Ureter (tissue), 1 donor: ENCODE measurements at places on chromosomes 4 and X. TPM values are rescaled to one million over a fixed set of nuclear protein-coding genes. Genes with fewer than 3 reads are reported as not detected.

The SHROOM3 gene
- 35.5 TPM for total RNA-seq

The CLGN gene
- 1.1 TPM for total RNA-seq

The F8A2 gene
- not detected for total RNA-seq

The ITIH6 gene
- not detected for total RNA-seq

The RASL11B gene
- 14.5 TPM for total RNA-seq

The ENAM gene
- 0.05 TPM for total RNA-seq

The TMPRSS11B gene
- total RNA-seq, result not detected

The TMEM271 gene
- total RNA-seq, result not detected

The BLOC1S4 gene
- total RNA-seq, result 14.6 TPM

The KLHL4 gene
- total RNA-seq, result 0.49 TPM

The LRP2BP gene
- total RNA-seq, result 2.1 TPM

The HCFC1 gene
- total RNA-seq, result 73.9 TPM

The CT47B1 gene
- total RNA-seq, result not detected

DNA sequence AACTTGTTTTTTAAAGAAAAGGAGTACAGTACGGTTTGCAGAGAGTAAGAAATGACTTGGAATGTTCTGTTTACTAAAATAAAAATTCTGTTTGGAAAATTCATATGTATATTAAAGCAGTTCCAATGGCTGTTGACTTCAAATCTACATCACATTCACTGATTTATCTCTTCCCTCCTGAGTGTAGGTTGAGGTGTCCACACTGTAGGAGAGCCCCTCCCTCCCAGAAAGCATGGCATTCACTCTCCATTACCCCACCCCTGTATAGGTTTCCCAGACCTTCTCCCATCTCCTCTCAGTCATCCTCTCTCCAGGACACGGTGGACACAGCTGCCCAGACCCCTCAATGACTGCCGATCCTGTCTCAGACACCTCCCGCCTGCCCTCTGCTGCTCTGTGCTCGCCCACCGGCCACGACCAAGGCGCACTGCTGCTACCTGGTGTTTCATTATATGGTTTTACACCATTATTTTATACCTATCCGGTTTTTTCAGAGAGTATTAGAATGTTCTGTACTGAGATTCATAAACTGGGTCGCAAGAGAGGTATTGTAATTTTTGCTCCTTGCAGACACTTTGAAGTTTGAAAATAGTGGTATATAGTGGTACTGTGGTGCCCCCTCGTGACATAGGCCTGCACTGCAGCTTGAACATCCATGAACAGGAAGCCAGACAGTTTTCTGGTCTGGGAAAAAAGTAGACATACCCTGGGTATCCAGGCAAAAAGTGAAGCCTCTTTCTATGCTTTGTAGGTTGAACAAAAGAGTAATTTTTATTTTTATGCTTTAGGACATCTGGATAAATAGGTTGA is 38.8 kb upstream of the BEX4 start:
- peak; percentile 59 for DNase-seq

- no peak for DNase-seq
Observed at GRCh38 chr4:47749858-47750257, 88.0 kb downstream of the CORIN start.

GRCh38 chr4:94412658-94413038 is 39.1 kb upstream of the PDLIM5 start:
- DNase-seq, result no peak

DNA sequence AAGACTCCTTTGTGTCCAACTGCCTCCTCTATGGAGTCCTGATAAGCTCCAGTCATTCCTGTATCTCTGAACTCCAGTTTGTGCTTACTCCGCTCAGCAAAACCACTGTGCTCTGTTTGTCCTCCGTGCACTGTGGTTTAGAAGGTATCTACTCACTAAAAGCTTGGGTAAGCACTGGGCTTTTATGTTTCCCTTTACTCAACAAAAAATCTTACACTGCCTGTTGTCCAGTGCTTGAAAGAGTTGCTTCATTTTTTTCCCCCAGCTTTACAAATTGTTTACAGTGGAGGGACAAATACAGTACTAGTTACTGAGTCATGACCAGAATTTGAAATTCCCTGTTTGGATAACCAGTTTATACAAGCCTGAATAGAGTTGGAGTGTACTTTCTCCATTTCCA is 545.3 kb upstream of the FAT1 start:
- DNase-seq, result no peak

GRCh38 chr4:119564106-119564505 is 64.5 kb downstream of the PDE5A start:
- no peak for DNase-seq

DNA sequence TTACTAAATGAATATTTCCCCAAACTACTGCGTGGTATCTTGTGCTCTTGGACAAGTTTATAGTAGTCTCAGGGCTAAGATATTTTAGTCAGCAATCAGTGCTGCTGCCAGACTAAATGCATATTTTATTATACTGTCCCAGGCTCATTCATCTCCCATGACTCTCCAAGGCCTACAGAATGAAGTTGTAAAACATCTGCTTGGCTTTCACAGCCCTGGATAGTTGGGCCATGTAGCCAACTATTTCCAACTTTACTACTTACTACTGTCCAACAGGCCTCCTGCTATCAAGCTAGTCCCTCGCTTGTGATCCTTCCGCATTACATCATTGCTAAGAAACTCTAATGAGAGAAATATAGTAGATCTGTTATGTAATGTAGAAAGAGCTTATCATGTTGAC is 31.4 kb downstream of the MAGEB16 start:
- no peak for DNase-seq

DNA sequence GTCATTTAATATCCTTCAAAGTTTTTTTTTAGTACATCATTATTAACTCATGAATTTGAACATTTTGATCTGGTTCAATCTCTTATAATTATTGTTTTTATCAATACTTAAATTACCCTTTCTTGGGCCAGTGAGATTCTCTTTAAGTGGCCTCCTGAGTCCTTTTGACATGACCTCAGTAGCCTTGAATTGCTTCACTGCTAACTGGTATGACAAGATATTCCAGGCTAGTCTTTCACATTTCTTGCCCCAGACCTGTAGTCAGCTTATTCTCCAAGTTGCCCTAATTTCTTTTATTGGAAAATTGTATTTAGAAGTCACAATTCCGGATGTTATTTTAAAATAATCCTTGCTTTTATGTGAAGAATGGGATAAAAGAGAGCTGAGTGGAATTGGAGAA is 35.4 kb upstream of the FBXW7 start:
- no peak for DNase-seq

- DNase-seq, result no peak
Observed at GRCh38 chr4:8886612-8887406, 15.2 kb upstream of the HMX1 start.

DNA sequence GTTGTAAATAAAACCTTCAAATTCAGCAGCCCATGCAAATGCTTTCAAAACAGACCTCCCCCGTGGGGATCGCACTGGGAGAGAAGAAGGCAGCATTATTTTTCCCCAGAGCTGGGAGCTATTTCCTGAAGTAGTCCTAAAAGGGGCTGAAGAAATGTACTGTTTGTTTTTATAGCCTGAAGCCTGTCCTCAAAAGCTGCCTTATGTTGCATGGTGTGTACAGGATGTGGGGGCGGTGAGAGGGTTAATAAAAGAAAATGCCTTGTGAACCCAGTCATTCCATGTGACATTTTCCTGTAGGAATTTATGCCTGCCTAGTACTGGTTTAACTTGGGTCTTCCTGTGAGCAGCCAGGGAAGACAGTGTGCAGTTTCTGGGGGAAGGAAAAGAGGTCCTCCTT is 144.1 kb downstream of the SOWAHB start:
- no peak for DNase-seq

- DNase-seq, result no peak
Observed at GRCh38 chrX:38006291-38006690, at the start of gene SYTL5. Gene SYTL5, plus strand, starts transcription at chrX:38006553. Its CDS starts 27,337 bp downstream, at chrX:38033890.

DNA sequence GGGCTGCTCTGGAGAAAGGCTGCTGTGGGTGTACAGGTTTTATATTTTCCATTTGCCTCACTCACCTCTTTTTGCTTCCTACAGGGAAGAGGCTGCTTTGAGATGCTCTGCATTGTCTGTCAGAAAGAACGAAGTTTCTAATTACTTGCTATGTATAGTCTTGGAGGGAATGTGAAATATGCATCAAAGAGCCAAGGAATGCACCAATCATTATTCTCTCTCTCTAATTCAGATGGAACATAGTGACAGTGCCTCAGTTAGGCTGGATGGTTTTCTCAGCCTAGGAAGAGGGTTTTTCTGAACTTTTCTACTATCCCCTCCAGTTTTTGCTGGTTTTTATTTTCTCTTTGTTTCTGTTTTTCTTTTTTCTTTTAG is 106.8 kb upstream of the SLC4A4 start:
- DNase-seq, result no peak

DNA sequence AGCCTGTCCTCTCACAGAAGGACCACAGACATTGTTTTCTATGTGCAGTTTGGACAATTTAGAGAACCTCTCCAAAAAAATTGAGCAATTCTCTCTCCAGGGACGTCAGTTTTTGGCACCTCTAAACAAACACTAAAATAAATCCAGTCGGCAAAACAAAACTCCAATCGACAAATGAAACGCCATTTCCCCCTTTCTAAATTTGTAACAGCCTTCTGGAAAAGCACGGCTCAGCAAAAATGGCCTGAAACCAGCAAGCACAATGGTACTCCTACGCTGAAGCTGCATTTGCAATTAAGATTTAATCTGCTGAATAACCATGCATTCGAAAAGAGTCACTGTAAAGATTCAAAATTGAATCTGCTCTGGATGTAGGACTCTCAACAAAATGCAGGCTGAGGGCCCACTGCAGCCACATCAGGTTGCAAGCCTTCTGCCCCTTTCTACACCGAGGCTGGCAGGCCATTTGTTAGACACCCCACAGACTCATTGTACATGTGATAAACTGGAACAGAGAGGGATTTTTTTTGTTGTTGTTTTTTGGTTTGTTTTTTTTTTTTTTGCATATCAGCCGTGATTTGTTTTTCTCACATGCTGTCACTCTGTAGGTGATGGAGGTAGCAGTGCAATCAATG is 79.9 kb upstream of the MAP3K15 start:
- DNase-seq, result no peak

- no peak for DNase-seq
Observed at GRCh38 chrX:16465081-16465876, 184.7 kb upstream of the S100G start.

DNA sequence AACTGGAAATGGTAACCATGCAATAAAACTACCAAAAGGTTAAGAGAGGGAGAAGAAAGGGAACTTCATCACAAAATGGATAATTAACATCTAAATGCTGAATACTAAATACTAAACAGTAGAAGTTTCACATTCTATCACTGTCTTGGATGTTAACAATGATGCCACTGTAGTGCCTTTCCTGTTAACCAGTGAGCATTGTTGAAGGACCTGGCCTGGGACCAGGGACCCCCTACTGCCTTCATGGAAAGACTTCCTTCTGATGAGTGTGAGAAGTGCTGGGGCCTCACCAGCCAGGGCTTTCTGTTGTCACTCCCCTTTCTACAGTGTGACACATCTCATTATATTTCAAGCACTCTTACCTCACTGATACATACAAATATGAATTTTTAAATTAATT is 739.3 kb upstream of the FTHL17 start:
- no peak for DNase-seq

GRCh38 chr4:163611784-163612445 is 117.4 kb downstream of the TMA16 start:
- DNase-seq, result no peak

DNA sequence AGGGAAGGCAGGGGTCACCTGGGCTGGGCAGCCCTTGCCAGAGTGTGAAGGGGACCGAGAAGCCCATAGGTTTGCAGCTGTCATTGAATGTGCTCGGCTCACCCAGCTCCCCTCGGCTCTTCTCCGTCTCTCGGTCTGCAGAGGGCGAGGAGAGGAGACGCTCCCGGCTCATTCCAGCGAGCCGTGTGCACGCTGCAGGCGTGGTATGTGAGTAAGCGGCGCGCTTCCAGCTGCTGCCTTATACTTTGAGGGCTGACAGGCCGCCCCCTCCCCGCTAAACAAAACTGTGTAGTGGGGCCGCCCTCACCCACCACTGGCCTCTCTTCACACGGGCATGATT is 23.0 kb upstream of the BCORL1 start:
- DNase-seq, result no peak

DNA sequence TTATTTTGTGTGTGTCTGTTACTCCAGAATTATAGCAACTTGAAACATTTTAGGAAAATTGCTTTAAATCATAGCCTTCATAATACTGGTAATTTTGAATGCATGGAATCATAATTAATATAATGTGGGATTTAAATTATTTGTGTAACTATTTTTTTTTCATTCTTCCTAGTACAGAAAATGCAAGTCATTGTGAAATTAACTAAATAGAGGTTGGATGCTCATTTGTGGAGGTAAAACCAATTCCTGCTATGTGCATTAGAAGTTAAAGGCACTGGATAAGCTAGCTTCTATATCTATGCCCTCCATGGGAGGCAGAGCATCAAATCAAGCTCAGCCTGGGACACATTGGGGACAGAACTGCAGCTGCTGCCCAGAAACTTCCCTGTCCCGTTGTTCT is 1048.5 kb upstream of the PABPC4L start:
- no peak for DNase-seq

DNA sequence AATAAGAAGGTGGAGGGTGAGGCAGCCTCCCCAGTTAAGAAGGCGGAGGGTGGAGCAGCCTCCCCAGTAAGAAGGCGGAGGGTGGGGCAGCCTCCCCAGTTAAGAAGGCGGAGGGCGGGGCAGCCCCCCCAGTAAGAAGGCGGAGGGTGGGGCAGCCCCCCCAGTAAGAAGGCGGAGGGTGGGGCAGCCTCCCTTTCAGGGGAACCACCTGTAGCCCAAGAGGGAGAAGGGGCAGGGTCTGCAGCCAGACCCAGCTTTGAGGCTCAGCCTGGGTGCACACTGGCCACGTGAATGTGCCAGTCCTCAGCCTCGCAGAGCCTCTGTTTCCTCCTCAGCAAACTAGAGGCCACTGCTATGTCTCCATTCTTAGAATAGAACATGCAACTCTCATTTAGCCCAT is 52.6 kb downstream of the HMX1 start:
- no peak for DNase-seq
